Activated CD4-positive, CD25-positive, alpha-beta regulatory T cell (primary cell): ENCODE measurements at places on chromosomes 3 and 15.

GRCh38 chr3:179189759-179190158, 41.6 kb downstream of the PIK3CA start:
- DNase-seq = no peak

DNA sequence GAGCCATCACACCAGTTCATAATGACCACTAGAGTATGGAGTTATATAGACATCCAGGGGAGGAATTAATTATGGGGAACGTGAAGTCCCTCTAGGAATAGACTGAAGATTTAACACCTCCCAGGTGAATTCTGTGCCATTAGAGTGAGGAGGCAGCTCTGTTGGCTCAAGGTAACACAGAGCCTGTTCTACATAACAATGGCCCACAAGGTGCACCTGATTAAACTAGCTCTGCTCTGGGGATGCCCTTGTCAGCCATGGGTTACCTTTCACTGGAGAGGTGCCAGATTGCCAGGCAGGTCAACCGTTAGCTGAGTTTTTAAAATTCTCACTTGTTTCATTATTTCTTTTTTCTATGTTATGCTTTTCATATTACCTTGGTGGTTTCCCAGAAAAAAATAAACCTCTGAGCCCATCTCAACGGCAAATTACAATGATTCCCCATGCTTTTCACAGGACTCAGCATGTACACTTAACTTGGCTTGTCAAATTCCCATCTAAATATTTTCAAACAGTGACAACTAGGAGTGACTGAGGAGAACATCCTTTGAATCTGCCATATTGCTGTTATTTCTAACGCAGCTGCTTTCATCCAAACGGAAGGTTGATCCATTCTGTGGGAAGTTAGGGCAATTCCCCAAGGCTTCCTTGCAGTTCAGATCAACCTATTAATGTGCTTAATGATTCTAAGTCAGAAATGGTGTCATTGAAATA, 512.9 kb downstream of the MCTP2 start:
- DNase-seq = no peak

DNA sequence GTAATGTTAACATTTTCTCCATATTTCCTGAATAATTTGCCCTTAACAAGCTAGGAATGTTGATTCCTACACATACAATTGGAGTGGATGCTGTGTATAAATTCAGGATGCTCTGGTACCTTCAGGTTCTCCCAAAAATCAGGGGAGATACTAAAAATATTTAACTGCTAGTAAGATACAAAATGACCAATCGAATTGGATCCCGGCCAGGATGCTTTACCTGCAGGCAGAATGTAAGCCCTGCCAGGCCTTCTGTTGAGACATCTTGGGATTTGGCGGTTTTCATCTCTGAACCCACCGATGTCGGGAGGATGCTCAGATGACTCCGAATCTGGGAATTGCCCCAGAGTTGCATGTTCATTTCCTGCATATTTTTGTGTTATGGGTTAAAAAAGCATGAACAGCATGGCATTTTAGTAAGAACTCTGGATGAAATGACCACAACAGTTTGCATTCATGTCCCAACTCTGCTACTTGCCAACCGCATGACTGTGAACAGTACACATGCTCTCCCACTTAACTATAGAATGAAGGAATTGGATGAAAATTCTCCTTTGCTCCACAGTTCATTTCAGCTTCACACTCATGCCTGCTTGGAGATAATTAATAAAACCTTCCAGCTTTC, 241.4 kb upstream of the TBL1XR1 start:
- no peak for DNase-seq

DNA sequence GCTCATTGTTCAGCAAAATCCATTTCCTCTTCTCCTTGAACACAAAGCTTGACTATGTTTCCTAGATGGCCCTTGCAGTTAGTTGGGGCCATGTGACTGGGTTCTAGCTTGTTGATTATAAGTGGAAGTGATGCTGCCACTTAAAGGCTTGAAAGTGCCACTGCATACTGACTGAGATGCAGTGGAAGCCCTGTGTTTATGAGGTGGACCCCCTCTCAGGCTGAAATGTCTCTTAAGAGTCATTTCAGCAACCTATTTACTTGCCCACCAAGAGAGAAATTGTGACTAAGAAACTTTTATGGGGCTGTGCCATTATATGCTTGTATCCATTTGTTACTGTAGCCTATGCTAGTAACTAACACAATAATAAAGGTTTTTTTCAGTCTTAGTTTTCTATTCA, 8.4 kb upstream of the ANP32A start:
- DNase-seq = no peak

DNA sequence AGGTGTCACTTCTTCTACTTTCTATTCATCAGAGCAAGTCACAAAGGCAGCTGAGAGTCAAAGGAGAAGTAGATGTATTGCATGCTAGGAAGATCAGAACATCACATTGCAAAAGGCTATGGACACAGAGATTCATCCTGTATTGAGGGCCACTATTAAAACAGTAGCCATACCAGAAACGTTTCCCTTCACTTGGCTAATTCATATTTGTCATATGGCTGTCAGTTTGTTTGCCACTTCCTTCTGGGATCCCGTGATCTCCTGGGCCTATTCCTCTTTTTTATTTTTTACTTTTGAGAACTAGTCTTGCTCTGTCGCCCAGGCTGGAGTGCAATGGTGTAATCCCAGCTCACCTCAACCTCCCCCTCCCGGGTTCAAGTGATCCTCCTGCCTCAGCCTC, 184.0 kb upstream of the SATB1 start:
- no peak for DNase-seq

DNA sequence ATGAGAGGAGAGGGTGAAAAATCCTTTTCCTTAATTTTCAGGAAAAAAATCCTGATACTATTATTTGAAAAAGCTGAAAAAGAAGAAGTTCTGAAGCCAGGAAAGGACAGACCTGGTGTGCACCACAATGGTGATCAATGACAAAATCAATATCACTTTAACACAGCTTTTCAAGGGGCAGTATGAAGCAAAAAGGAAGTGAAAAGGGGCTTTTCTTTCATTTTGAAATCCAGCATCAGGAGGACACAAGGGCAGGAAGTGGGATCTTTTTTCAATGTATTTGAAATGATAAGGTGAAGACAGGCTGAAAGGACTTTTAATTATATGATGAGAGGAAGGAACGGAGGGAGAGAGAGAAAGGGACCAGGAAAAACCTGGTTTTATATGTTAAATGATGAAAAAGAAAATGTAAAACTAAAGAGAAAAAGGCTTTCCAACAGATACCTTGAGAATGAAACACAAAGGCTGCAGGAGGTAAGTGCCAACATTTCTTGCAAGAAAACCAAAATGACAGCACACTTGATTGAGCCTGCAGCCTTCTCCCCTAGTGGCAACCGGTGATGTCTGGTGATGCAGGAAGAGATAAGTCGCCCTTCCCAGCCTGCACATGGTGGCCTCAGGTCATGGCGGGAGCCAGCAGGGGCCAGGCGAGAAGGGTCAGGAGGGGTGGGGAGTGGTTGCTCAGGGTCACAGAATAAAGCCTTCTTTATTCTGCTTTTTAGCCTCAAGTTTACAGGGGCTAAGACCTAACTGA, 236.7 kb upstream of the WNT5A start:
- DNase-seq = no peak

DNA sequence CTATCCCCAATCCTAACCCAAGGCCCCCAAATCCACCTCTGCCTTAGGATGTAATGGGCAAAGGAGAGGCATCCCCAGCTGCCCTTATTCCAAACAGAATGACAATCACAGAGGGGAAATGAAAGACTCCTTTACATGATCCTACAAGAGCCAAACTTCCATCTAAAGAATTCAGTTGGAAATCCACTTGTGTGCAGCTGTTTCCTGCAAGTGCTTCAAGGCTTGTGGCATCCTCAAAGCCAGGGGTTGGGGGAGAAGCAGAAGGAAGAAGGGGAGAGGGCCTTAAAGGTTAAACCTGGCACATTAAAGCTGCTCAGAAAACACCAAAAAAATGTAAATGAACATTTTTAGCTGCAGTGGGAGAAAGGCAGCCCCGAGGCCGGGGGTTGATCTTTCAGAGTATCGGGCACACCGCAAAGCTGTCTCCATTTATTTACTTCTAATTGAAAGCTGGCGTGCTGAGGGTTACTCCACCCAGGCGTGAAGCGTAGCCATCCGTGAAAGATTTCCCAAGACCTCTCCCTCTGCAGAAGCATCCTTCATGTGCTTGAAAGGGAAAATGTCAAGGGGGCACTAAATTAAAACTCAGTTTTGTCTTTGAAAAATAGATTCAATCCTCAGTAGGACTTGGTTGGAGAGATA, 217.8 kb downstream of the SHQ1 start:
- no peak for DNase-seq

DNA sequence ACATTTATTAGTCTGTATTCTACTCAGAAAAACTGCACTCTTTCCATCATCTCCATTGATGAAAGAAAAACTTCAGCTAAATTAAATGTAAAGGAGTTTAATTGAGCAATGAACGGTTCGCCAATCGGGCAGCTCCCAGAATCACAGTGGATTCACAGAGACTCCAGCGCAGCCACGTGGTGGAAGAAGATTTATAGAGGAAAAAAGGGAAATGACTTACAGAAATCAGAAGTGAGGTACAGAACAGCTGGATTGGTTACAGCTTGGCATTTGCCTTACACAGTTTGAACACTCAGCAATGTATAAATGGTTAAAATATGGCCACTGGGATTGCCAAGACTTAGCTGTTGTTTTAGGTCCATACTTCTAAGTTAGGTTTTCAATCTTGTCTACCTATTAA, 2.8 kb upstream of the SUCLG2 start:
- no peak for DNase-seq

GRCh38 chr3:54819946-54820345, 107.9 kb downstream of the LRTM1 start:
- no peak for DNase-seq

DNA sequence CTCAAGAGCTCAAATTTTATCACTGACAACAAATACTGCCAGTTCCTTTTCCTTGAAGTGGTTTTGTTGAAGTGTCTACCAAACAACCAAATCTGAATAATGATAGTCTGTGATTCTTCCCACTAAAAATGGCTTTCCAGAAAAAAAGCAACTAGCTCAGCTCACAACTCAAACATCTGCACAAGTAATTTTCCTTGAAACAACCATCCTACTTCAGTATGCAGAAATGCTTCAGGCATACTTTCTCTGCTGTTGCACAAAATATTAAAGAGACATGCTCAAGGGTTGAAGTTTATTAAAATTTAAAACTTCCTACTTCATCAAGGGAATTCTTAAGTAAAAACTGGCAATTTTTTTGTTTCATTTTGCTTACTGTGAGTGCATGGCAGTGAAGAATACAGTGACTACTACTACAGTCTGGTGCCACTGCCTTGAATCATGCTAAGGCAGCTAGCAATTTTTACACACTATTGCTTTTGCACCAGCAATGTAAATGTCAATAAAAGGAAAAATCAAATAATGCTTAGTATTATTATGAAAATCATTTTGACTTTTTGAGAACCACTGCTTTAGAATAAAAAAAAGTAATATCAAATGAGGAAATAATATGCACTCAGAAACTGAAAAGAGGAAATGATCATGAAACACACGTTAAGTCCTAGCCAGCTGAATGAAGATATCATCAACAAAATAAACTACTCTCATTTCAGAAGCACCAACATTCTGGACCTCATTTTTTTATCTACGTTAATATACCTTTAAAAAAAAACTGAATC, 33.6 kb downstream of the VPS13C start:
- no peak for DNase-seq

DNA sequence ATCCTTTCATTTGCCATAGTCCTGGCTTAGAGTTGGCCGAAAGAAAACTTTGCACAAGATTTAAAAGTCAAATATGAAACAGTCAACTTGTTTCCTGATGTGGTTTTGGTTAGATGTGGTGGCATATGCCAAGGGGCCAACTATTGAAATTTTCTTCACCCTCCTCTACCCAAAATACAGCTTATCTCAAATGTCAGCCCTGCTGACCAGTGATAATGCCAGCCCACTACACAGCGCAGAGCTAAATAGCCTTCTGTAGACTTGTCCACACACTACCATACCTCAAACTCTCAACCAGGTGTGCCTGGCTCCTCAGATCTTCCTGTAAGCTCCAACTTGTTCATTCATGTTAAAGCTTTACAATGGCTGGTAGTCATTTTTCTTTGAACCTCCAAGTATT, 368.5 kb upstream of the STAC start:
- DNase-seq = no peak

- no peak for DNase-seq
These were observed 76.0 kb upstream of the GSK3B start for GRCh38 chr3:120170223-120170622.

- DNase-seq = no peak
These were observed 8.3 kb downstream of the SLC38A3 start for GRCh38 chr3:50213373-50213772.

GRCh38 chr15:101063891-101064794, 145.0 kb downstream of the LRRK1 start:
- no peak for DNase-seq

DNA sequence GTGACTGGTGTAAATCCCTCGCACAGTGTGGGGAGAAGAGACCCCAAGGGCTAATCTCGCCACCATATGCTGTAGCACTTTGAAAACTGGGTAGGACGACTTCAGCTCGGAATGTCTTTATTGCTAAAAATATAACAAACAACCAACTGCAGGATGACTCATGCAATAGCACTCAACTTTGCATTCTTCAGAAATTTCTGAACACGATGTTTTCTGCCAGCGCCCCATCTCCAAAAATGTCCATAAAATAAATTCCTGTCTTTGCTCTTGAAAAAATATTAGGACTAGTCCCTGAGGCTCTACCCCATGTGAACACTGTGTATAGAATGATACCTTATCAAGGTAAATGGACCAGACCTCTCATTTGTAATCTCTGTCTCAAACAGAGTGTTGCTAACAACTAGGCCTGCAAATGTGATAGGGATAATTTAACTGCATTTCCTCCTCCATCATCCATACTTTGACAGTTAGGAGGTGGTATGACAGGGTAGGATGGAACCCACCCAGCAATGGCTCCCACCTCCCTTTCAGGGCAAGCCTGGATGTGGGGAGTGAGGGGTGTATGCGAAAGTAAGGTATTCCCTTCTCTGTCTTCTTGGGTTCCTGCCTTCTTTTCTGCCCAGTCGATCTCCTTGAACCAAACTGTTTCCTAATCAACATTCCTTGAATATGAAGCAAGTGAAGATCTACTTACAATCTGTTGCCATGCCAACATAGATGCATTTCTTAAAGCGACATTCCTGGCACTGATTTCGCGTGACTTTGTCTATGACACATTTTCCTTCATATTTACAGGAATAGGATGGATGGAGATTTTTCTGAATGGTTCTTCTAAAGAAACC, 201.1 kb downstream of the NR1D2 start:
- DNase-seq = no peak

DNA sequence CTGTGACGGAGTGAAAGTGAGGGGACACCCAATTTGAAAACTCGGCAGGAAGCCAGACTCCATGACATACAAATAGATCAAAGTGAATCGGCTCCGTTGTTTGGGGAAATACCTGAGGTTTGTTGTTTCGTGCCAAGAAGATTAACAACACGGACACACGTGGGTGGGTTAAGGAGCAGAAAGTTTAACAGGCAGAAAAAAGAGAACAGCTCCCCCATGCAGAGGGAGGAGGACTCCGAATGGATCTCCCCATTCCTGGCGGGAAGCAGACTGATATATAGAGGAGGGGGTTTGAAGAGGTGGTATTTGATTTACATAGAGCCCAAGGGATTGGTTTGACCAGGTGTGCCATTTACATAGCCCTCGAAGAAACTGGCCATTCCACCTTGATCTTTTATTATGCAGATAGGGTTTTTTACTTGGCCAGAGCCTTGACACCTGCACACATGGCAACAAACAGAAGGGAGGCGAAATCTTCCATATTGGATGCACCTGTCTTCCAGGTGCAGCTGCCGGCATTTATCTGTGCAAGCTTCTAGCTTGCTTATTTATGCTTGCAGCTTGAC, 4.8 kb upstream of the SACM1L start:
- DNase-seq = no peak
